ENCODE measurements at places on chromosomes 3 and 15. TPM values are rescaled to one million over a fixed set of nuclear protein-coding genes. Genes with fewer than 3 reads are reported as not detected.

CPNE4 gene
- total RNA-seq = under 0.01 TPM

IMPG2 gene
- under 0.01 TPM for total RNA-seq

TMEM45A gene
- total RNA-seq = 10.3 TPM

CCDC80 gene
- 9.4 TPM for total RNA-seq

STRIT1 gene
- total RNA-seq = not detected

KLHL6 gene
- total RNA-seq = 2.1 TPM

GOLGA8N gene
- total RNA-seq = 3.4 TPM
